D721Med (cell line): ENCODE measurements at places on chromosomes 2 and 18.

- DNase-seq: no peak
Measured at GRCh38 chr2:26822877-26823276, 25.1 kb upstream of the DPYSL5 start.

- no peak for DNase-seq
Measured at GRCh38 chr2:173033084-173033483, 42.6 kb upstream of the MAP3K20 start.

DNA sequence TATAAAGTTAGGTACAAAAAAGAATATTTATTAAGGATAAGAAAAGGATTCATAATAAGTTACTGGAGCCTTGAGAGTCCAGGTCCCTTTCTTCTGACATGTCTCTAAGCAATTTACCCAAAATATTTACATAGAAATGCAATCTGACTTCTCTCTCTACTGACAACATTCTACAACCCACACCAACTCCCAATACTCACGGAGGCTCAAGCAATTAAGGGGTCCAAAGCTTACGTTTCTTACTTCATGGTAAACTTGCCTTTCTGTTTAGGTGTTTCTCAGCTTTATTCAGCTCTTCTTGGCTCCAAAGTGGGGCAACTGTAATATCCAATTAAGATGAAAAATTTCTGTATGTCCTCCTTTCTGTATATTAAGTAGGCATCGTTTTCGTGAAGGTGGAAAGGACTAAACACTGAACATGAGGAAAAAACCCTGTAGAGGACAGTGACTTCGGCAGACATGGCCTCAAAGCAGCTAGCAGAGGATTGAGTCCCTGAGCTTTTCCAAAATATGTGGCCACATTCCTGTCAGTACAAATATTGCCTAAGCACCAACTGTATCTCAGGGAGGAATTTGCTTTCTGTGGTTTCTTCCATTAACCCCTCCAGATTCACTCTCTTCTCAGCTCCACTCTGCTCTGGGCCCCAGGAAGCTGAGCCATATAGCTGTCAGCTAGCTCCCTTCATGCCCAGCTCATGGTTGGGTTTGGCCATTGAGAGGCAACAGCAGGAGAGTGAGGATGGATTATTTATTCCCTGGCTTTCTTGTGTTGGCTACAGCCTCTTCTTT lies 67.9 kb upstream of the GLS start:
- no peak for DNase-seq

DNA sequence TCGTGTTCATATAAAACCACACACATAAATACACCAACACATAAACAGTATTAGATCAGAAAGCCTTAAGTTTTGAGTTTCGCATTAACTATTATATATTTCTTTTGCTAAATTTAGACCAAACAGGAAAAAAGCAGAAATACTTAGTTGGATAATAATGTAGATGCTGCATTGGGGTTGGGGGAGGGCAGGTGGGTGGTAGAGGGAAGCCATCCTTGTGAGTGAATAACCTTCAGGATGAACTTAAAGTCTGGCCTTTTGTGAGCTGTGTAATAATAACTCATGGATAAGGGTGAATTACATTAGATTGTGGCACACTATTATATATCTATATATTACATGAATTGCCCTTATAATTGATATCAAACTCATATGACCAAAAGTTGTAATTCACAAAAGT lies 174.7 kb downstream of the WDR7 start:
- DNase-seq: no peak

DNA sequence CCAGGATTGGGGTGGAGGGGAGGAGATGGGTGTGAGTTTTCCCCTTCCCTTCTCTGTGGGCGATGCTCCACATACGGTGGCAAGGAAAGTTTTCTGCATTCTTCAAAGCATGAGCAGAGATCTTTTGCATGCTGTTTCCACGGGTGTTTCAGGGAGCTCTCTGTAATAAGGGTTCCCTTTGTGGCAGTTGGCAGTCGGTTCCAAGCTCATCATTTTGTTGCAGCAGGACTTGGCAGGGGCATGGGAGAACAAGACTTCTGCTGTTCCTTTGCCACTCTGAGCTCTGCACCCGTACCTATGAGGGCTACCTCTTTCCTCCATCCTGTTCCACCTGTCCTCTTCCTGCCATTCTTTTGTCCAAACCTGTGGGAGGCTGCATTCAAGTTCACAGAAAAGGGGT lies 71.3 kb upstream of the SPRED2 start:
- DNase-seq: no peak

GRCh38 chr18:13276530-13277520 lies 58.3 kb downstream of the LDLRAD4 start:
- DNase-seq: no peak

DNA sequence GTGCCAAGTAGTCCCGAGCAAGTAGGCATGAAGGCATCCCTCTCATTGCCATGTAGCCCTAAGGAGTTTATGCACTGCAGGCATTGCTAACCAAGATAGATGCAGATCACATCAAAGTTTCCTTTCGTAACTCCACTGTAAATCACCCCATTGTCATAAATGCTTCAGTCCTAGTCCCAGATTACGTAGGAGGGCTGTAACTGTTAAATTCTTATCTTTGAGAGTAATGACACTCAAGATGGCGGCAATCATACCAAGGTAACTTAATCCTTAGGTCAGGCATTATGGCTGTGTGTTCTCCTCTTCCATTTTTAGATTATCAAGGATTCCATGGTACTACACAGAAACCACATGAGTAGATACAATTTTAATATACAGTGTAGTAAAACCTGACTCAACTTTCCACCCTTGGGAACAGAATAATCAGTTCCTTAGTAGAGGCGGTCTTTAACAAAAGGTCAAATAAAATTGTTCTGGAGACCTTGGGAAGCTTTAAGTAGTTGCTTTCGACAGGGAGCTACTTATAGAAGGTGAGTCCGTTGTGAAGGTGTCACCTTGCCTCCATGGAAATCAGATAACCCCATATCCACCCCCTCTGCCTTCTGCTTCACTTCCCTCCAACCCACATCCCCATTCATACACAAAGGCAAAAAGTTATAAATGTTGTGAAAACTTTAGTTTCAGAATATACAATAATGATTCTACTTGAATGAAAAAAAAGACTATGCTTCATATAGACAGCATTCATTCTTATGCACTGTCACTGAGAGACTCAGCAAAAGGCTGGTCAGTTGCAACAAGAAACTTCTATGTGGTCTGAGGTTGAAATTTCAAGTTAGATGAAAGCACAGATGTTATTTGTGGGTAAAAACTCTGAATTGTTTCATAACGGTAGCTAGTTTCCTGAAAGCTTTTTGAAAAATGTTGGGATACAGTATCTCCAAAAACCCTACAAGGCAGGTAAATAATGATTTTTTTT lies 64.8 kb upstream of the GALNT5 start:
- DNase-seq: no peak

DNA sequence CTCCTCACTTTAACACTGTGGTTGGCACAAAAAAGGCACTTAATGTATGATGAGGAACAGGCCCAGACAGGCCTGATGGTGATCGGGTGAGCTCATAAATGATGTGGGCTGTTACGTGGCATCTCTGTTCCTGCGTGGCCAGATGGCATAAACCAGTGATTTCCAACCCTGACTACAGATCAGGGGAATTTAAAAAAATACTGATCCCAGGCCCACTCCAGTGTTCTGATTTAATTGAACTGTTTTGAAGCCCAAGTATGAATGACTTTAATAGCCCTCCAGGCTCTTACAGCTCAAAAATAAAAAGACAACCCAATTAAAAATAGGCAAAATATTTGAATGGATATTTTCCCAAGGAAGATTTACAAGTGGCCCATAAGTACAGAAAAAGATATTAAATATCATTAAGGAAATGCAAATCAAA lies 48.2 kb downstream of the LIPG start:
- no peak for DNase-seq

GRCh38 chr18:50171406-50171805 lies 23.5 kb downstream of the MYO5B start:
- no peak for DNase-seq

DNA sequence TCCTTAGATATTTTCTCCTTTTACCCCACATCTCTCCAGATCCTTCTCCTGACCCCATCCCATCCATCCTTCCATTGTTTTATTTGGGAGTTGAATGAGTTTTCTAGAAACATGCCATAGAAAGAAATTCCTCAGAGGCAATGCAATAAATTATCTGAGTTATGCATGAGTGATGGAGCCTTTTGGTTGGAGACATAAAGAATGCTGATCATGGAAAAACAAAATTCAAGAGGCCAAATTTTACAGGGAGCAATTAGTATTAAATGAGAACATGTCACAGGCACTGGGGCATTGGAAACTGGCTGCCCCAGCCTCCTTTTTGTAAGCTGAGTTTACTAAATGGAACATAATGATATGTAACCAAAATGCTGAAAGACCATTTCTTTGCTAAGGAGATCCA lies 74.2 kb upstream of the LCLAT1 start:
- DNase-seq: no peak

DNA sequence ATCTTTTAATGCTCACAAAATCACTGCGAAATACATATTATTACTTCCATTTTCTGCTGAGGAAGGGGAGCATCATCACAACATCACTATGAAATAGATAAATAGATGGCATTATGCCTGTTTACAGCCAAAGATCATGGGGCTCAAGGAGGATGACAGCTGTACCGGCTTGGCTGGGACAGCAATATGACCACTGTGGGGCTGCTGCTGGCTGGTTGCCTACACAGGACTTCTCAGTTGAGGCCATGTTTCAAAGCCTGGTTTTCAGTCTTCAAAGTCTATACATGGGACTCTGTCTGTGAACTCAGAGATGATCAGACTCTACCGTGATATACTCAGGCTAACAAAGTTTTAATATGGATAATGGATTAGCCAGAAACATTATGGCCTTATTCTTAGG lies 58.7 kb downstream of the SPATS2L start:
- no peak for DNase-seq

DNA sequence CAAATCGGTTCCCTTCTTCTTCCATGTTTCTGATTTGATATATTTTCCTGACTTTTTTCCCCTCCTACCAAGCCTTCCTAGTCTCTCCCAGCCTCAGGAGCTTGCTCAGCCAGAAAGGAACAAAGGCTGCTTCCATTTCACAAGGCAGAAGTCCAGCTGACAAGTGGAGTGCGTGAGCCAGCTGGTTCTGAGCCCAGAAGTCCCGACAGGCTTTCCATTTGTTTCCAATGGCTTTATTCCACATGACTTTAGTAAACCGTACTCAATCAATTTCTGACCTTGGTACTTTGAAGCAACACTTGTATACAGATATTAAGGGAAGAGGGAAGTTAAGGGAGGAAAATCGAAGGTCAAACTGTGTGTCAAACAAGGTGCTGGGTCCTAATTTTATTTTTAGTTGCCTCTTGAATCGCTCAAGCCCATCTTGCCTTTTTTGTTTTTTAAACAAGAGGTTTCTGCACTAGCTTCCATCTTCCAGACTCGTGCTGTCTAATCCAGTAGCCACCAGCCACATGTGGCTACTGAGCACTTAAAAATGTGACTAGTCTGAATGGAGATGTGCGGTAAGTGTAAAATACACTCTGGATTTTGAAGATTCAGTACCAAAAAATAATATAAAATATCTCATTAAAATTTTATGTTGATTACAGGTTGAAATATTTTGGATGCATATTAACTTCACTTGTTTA lies 36.2 kb downstream of the WIPF1 start:
- DNase-seq: no peak

- DNase-seq: no peak
Measured at GRCh38 chr2:239854596-239854995, 170.5 kb downstream of the NDUFA10 start.

GRCh38 chr2:179817181-179817841 lies 44.1 kb downstream of the ZNF385B start:
- DNase-seq: no peak

GRCh38 chr18:21636769-21637168 lies 24.7 kb downstream of the SNRPD1 start:
- no peak for DNase-seq

- no peak for DNase-seq
Measured at GRCh38 chr18:33839452-33840211, 261.6 kb downstream of the ASXL3 start.

DNA sequence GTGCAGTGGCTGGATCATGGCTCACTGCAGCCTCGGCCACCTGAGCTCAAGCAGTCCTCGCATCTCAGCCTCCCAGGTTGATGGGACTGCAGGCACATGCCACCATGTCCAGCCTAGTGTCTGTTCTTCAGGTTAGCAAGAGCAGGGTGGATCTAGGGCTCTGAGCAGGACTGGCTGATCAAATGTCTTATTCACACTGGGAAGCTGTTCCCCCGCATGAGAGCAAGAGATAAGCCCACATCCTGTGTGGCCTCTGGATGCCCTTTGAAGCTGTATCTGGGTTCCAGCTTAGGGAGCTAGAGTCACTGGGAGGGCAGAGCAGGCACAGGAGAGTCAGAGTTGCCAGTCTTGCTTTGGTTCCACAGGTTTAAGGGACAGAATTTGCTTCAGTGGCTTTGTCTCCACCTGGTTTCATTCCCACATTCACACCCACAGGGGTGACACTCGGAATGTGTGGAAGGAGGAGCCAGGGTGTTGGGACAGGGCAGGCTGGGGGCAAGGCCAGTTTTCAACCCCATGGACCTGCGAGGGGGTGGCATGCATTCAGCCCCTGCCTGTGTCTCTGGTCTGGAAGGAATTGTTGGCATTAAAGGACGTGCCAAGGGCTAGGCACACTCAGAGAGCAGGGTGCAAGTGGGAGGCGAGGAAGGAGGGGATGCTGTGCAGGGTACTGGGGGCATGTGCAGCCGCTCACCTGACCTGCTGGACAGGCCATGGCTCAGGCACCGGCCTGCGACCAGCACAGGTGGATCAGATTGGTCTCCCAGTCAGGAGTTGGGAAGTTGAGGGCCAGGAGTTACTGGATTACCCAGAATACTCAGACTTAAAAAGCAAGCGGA lies 24.5 kb downstream of the PTPN18 start:
- DNase-seq: no peak

DNA sequence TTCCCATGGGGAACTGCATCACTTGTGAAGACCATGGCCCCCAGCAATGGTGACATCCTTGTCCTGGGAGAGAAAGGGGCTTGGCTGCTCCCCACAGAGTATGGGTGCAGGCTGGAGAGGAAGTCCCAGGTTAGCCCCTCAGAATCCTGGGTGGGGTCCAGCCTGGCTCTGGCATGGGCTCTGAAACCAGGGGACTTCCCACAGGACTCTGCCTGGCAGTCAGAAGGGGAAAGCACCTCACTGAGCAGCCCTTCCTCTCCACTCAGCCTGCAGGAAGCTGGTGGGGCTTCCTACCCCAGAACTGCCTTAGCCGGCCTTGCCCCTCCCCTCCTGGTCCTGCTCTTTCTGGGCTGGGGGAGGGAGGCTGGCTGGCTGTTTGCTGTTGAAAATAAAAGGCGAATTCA lies 3.7 kb downstream of the NEURL3 start:
- no peak for DNase-seq
